Anterior cingulate cortex (tissue), 58 donors: ENCODE measurements at places on chromosomes 4 and X.

- DNase-seq, result no peak
These were observed 308.2 kb upstream of the EMCN start for GRCh38 chr4:100826067-100826466.

- no peak for DNase-seq
These were observed 26.1 kb upstream of the SORCS2 start for GRCh38 chr4:7166237-7166636.

- DNase-seq, result no peak
These were observed 133.0 kb upstream of the C1QTNF7 start for GRCh38 chr4:15294832-15295231.

DNA sequence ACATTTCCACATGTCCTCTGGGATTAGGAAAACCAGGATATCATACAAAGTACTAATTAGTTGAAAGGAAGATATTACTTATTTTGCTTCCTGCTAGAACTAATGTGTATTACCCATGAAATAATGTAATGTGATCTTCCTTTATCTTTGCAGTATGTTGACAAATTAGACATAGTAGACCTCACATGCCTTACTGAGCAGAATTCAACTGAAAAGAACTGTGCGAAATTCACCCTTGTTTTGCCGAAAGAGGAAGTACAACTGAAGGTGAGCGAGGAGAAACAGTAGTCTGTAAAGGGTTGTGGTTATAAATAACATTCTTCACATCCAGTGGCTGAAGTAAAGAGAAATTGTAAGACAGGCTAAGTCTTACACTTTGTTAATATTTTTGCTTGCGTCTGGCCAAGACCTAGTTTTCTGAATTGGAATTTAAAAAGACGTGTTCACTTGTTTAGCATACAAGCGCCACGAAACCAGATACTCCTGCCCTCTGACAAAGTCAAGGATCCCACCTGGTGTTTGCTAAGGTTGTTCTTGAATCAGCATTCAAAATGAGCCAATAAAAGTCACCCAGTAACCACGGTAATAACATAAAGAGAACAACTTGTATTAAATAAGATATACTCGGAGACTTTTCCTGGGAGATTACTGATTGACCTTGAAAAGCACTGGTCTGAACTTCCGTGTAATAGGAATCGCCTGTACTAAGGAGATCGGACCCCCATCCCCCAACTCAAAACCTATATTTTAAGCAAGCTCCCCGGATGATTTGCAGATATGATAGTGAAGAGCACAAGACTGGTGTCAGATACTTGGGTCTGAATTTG, 16.9 kb downstream of the STAP1 start:
- no peak for DNase-seq

- no peak for DNase-seq
These were observed 108.0 kb downstream of the SLIT2 start for GRCh38 chr4:20359692-20360091.

DNA sequence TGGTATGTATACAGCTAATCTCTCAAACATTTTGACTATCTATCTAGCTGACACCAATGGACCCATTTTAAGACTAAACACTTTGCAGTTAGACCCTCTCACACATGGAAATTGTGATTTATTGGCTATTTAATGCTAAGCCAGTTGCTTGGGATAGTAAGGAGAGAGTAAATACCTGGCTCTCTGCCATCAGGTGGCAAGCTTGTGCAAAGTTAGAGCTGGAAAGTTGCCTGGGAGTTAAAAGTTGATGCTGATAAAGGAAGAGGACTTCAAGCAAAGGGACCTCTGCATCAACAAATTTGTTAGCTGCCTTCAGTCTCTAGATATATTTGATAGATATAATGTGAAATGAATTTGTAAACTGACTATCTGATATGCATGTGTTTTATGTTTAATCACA, 61.1 kb downstream of the PACRGL start:
- no peak for DNase-seq

GRCh38 chr4:56219447-56219846, 167.8 kb downstream of the AASDH start:
- DNase-seq, result no peak

- no peak for DNase-seq
These were observed 658.5 kb downstream of the DACH2 start for GRCh38 chrX:86806786-86807185.

GRCh38 chr4:22480675-22481327, 35.1 kb downstream of the ADGRA3 start:
- DNase-seq, result no peak

DNA sequence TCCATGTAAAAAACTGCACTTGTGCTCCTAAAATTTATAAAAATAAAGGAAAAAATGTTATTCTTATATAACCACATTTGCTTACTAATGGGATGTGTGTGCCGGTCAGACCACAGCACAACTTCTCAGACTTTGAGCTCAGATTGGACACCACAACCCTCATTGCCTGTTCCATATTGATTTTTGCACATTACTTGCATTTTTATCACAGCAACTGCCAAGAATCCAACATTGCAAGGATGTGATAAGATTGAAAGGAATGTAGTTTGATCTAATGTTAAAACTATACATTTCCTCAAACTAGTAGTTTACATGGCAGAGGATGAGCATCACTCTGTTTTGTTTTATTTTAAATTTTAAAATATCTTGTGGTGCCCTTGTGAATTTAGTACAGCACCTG, 227.8 kb downstream of the KDR start:
- DNase-seq, result no peak

DNA sequence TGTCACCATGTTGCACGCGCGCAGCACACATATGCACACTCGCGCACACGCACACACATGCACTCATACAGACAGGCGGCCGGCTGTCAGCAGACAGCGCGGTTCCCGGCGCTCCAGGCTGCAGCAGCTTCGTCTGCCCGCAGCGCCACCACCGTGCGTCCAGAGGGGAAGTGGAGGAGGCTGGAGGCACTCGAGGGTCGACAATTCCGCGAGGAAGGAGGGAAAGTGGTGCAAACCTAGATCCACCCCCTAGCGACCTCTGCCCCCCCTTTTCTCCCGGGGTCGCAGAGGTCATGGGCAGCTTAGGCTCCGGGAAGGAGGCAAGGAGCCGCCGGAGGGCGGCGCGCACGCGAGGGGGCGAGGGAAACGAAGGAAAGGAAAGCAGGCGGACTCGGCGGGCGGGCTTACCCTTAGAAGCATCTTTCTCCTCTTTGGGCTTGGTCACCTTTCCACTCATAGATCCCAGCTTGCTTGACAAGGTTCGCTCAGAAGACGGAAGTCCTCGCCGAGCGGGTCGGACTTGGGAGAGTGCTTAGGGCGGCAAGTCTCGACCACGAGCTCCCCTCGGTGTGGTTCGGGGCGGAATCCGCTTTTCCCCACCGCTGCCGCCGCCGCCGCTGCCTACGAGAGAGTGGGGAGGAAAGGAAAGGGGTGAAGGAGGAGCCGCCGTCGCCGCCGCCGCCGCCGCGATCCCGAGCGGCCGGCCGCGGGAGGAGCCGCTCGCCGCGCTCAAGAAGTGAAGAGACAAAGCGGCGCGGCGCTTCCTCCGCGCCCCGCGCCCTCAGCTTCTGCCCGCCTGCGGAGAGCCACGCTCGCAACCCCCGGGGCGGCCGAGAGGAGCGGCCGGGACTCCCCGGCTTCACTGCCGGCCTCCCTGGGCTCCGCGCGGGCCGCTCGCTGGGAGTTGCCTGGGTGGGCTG, 326.6 kb upstream of the F9 start:
- DNase-seq, result no peak

DNA sequence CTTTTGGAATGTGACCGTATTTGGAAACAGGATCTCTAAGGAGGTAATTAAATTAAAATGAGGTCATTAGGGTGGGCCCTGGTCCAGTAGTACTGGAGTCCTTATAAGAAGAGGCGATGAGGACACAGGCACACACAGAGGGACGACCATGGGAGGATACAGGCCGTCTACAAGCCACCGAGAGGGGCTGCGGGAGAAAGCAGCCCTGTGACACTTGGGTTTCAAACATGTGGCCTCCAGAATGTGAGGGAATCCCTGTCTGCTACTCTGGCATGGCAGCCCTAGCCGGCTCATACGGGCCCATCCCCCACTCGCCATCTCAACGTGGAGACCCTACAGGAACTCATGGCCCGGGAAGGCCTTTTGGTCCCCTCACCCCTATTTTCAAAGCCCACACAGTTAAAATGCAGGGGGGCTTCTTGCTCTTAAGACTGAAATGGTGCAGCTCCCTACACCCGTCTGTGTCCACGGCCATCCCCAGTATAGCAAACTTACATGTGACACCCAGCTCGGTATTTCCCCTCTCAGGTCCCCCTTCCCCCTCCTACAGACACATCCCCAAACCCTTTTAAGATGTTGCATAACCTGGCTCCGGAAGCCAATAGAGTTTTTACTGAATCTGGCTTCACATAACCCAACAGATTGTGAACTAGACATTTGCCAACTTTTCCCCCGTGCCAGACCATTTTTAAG, 124.1 kb upstream of the TBL1X start:
- DNase-seq, result peak; percentile 2

DNA sequence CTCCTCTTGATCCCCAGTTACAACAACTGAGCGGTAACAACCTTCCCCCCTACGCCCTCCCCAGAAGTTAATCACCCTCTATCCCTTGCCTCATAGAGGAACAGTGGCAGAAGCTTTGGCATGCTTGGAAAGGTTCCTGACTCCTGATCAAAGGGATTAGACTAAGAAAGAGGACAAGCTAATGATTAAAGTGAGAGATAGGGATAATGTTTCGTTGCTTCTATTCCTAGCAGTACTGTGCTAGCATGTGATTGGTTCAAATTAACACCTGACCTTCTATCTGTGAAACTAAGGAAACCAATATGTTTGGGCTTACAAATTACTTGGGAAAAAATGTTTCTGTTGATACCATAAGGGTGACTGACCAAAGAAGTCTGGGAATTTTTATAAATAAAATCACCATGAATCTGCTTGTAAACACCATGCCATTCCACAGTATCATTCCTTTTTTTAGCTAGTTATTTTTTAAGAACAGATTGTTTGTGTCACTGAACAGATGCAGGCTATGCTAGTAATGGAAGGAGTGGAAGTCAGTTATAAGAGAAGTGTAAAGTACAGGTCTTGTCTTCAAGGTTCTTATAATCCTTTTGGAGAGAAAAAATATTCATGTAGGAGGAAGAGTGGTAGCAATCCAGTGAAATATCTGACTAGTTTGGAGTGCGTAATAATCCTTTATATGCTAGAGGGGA, 11.3 kb upstream of the ATP1B4 start:
- no peak for DNase-seq

DNA sequence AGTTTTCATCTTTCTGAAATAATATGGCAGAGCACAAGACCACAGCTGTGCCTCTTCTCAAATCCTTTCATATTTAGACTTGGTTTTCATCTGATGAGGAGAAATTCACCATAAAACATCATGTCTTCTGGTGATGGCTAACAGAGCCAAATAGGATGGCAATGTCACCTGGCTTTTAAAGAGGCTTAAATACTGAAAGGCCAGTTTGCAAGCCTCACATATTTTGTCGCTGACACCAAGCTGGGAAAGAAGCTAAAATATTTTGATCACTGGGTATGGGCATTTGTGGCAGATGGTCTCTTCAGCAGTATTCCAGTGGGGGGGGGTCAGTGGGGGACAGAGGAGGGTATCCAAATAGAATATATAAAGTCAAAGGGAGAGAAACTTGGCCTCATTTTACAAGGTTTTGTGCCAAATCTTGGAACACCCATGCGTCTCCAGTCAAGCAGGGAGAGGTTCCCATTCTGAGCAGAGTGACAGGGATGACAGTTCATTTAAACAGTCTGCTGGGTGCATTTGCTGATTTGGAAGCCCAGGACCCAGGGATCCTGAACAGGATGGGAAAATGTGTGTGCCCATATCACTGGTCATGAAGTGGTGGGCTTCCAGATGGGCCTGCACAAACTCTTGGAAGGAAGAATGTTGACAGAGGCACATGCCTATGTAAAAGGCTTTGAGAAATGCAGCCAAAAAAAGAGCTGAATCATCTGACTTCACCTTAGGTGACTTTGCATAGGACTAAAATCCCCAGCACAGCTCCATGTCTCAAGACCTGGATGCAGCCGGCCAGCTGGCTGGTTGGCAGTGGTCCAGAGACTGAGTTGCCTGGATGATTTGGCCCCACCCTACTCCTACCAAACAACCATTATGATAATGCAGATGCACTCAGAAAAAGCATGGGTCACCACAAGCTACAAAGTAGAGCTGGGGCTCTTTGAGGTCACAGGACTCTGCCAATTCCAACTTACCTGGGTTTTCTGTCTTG, 484.4 kb upstream of the NR3C2 start:
- DNase-seq, result no peak

GRCh38 chrX:100247826-100248225, 162.2 kb downstream of the PCDH19 start:
- DNase-seq, result no peak

- DNase-seq, result no peak
These were observed 301.9 kb upstream of the PRPS2 start for GRCh38 chrX:12489341-12489740.

DNA sequence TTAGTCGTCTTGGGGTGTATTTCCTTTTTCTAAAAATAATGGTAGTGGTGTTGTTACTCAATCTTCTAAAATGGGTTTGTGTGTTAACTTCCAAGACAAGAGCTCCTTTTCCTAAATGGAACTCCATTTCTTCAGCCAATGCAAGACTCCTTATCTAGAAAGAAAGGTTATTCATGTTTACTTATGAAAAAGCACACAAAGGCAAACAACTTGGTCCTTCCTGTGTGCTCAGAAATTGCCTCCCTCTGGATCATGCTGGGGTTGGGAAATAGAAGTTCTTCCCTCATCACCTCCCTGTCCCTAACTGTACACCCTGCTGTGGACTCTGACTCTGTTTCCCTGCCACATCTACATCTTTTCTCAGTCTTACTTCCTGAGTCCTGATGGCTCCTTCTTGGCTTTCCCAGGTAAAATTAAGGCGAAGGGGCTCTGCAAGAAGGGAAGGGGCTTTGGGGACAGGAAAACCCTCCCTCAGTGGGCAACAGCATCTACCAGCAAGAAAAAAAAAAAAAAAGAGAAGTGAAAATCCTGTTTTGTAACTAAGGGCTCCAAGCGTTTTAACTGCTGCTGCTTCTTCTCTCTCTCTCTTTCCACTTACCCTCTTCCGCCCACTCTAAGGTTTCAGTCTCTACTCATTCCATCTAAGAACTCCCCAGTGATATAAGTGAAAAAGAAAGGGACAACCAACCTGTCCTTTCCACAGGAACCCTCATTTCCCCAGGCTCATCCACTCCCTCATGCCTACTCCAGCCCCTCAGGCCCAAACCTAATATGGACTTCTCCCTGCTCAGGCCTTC, 19.8 kb upstream of the TASL start:
- no peak for DNase-seq

DNA sequence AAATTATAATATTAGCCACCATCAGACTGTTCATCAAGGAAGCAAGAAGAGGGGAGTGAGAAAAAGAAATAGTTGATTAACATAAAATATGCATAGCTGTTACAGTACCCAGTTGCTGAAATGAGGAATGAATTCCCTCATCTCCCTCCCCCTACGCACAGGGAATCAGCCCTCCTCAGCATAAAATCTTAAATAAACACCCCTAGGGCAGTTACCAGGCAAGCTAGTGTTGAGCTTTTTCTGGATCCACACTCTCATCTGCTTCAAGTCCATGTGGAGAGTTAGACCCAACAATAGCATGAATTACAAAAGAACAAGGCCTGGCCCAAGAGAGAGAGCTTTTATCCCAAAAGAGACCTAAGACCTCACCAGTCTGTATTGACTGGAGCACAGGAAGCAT, 19.0 kb upstream of the SYTL4 start:
- no peak for DNase-seq
